Activated CD4-positive, alpha-beta T cell treated with anti-CD3 and anti-CD28 coated beads, Interleukin-2, amount 50 U/mL, for 16 hours (primary cell): ENCODE measurements at places on chromosomes 7 and 10.

DNA sequence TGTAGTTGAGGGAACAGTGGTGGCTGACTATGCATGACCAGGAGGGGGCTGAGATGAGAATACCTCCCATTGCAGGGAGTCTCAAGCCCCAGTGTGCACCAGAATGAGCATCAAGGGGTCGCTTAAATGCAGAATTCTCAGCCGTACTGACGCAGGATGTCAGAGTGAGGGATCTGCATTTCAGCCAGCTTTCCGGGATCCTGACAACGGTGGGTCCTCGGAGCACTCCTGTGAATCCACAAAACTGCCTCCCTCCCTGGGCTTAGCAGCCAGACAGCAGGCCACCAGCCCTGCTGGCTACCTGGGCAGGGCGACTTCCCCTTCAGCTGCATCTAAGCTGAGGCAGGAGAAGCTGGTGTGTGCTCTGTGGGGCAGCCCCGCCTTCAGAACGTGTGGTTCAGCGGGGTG, 21.8 kb upstream of the LOXL4 start:
- no peak for DNase-seq

DNA sequence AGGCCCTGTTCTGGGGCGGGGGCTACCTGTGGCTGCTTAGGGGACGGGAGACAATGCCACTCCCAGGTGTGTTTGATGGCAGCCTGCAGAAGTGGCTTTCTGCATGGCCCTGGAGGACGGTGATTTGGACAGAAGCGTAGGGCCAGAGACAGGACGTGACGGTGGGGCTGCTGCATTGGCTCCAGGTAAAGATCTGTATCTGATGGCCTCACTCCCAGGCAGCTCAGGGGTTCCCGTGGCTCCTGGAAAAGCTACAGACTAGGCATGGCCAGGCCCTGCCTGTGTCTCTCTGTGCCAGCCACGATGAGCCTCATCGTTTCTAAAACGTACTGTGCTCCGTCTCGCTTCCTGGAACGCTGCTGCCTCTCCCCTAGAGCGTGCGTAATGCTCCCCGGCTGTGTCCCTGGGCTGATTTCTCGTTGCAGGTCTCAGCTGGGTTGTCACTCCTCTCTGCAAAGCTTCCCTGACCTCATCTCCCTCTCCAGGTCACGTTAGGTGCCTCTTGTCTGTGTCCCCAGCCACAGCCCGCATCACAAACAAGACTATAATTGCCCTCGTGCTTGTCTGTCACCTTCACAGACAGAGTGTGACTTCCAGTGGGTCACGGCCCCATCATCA, 12.6 kb downstream of the GTF2IRD1 start:
- no peak for DNase-seq

DNA sequence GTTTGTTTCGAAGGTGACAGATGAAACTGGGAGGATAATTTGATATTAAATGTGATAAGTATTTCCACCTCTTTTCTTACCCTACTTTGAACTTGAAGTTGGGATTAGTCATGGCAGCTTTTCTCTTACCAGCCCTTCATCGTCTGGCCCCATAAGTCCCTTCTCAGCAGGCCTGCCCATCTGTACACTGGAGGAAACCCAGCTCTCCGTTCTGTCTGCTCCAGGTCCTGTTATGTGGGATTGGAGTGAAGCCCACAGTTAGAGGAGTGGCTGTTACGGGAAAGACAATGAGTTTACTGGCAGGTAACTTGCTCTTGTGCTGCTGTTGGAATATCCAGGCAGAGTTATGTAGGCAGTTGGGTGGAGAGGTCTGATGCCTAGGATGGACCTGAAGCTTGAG, 127.3 kb downstream of the CAMK1D start:
- DNase-seq: no peak

DNA sequence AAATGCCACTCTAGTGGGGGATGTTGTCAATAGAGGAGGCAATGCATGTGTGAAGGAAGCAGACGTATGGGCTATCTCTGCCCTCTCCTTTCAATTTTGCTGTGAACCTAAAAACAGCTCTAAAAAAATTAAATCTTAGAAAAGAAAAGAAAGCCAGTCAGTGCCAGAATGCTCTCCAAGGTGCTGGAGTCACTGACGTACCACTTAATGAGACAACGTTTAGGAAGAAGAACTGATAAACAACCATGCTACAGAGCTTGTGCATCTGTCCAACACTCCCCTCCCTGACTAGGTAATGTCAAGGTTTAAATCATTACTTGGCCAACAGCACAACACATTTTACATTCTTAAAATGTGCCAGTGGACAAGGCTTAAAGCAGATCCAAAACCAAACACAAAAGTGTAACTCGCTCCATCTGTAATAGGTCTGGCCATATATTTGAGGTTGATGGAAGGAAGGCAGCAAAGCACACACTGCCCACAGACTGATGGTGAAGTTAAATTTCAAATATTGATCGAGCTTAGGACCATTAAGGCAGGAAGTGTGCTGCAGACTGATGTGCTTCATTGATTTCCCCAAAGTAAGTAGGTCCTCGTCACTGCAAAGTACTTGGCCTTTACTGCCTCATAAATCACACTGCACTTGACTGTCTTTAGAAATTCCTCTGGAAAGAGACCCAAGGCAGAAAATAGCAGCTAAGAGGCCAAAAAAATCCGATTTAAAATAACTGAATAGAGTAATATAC, 15.5 kb downstream of the ARMH3 start:
- no peak for DNase-seq

DNA sequence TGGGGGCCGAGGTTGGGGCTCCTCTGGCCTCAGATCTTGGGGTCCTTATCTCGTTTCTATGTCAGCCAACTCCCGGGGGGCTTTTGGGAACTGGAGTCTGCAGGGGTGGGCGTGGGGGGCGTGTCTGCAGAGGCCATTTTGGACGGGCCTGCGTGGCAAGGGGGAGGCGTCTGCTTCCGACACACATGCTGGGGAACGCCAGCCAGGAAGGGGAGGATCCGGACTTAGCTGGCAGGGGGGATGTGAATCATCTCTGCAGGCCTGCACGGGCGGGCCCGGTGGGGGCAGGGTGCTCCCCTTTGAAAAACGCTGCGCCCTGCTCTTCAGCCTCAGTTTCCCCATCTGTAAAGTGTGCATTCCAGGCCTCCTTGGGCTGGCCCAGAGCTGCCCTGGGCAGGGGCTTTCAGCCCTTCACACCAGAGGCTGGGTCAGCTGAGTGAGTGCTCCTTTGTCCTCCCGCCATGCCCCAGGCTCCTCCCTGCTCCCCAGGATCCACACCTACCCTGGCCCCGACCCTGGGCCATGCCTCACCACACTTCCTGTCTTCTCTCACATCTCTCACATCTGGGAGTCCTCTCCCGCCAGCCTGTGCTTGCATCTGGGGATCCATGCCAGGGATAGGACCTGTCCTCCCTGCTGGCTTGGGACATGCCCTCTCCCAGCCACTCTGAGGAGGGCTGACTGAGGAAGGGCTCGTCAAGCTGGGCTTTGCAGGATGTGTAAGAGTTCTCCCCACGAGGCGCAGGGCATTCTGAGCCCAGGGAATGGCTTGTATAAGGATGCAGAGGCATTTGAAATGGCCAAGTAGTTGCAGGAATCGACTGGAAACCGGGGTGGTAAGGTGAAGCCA, 172.6 kb upstream of the TNRC18 start:
- DNase-seq: peak; percentile 89
